ENCODE measurements at places on chromosomes 3 and 15.
A peak's percentile ranks its signal among the peaks of the same experiment; 100 is the strongest.

- DNase-seq, result no peak
These were observed 83.2 kb downstream of the RAB11A start for GRCh38 chr15:65952391-65953053.

GRCh38 chr3:127002195-127003174 lies 19.6 kb downstream of the PLXNA1 start:
- no peak for DNase-seq

DNA sequence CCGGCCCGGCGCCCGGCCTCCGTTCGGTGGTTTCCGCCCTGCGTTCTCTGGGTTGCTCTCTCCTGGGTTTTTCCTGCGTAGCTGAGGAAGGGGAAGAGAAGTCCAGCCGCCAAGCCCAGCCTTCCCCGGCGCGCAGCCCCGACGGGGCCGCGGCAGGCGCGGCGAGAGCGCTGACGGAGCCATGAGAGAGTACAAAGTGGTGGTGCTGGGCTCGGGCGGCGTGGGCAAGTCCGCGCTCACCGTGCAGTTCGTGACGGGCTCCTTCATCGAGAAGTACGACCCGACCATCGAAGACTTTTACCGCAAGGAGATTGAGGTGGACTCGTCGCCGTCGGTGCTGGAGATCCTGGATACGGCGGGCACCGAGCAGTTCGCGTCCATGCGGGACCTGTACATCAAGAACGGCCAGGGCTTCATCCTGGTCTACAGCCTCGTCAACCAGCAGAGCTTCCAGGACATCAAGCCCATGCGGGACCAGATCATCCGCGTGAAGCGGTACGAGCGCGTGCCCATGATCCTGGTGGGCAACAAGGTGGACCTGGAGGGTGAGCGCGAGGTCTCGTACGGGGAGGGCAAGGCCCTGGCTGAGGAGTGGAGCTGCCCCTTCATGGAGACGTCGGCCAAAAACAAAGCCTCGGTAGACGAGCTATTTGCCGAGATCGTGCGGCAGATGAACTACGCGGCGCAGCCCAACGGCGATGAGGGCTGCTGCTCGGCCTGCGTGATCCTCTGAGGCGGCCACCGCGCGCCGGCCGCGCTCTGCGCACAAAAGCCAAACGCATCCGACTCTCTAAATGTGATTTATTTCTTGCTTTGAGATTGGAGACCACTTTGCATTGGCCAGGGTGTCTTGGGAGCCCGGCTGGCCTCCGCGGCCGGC lies 727 bp downstream of the RAP2B start:
- DNase-seq, result no peak

- no peak for DNase-seq
These were observed 63.7 kb downstream of the ALCAM start for GRCh38 chr3:105430455-105430854.

DNA sequence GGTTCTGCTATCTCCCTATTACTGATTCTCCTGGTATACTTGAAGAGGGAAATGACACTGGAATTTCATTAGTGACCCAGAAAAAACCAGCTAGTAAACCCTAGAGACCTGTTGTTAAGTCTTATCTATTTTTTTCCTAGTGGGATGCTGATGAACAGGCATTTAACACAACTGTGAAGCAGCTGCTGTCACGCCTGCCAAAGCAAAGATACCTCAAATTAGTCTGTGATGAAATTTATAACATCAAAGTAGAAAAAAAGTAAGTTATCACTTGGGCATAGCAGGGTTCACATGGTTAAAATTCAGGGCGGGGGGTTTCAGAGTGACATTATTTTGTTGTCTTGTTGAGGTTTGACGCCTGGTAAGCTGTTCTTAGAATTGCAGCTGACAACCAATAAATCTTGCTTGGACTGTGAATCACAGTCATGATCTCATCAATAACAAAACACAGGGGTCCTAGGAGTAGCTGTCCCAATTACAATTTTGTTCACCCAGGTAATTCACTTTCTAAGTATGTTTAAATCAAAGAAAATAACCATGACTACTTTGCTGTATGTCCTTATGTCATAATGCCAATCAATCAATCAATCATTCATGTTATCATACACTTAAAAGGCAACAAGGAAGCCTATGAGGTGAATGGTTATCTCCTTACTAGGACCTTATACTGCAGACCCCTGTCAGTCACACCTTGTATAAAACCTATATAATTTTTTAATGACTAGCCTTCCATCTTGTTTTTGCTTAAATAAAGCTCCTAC lies 4.6 kb downstream of the SRP14 start:
- no peak for DNase-seq

GRCh38 chr3:85576697-85577200 lies 618.0 kb downstream of the CADM2 start:
- DNase-seq, result no peak

DNA sequence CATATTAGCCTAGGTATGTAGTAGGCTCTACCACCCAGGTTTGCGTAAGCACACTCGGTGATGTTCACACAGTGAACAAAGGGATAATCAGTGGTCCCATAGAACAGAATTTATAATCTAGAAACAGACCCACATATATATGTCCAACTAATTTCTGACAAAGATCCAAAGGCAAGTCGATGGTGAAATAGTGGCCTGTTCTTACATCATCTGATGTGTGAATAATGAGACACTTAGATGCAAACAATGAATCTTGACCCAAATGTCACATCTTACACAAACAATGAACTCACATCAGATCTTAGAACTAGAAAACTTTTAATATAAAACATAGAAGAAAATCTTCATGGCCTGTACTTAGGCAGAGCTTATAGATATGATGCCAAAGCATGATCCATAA lies 17.6 kb upstream of the TM2D3 start:
- DNase-seq, result no peak

DNA sequence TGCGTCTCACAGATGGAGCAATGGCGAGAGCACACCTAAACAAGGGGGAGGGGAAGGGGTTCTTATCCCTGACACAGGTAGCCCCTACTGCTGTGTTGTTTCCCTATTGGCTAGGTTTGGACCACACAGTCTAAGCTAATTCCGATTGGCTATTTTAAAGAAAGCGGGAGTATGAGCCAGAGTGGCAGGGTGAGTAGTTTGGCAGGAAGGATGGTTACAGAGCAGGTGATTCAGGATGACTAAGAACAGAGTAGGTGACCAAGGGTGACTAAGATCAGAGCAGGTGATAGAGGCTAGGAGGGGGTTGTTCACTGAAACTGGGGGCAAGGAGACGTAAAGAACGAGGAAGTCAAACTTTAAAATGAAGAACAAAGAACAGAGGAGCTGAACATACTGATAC lies 511.8 kb downstream of the EDEM1 start:
- no peak for DNase-seq

- peak; percentile 65 for DNase-seq
These were observed 120.0 kb upstream of the CTDSPL start for GRCh38 chr3:37741644-37742043.

- DNase-seq, result no peak
These were observed 27.1 kb downstream of the HEG1 start for GRCh38 chr3:125028657-125029056.

GRCh38 chr3:149016242-149016641 lies 24.9 kb downstream of the GYG1 start:
- no peak for DNase-seq

- no peak for DNase-seq
These were observed 711 bp downstream of the XXYLT1 start for GRCh38 chr3:195270079-195270816.

- no peak for DNase-seq
These were observed 110.1 kb upstream of the TGFBR2 start for GRCh38 chr3:30496066-30496966.

DNA sequence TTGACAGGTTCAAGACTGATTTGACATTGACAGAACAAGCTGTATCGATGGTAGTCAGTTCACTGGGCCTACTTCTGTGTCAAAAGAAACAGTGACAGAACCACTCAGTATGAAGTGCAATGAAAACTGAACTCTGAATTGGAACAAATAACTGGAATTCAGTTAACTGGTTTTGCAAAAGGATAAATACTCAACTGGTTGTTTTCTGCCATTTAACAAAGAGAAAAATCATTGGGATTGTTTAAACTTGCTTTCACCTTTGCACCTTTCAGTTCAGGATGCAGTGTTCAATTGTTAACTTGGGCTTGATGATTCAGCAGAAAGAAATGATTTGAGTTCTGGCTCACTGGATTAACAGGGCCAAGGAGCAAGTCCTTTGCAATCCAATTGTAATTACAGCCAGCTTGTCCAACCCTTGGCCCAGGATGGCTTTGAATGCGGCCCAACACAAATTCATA lies 4.9 kb downstream of the BTD start:
- DNase-seq, result no peak

- DNase-seq, result no peak
These were observed 85.4 kb downstream of the TNIK start for GRCh38 chr3:171374661-171375285.

DNA sequence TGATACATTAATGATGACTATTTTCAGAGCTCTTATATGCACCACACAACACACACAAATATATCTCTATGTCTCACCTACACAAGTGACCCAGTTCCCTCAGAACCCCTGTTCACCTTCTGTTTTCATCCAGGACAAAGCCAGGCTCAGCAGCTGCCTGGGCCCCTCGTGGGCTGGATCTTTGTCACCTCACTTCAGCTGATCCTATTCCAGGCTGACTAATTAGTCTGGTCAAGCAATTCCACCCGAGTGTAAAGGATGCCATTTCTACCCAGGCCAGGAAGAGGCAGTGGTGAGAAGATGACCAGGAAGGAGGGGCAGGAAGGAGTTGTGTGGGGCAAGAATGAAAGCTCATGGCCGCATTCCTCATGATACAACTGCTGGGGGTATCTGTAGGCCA lies 62.3 kb downstream of the DHX30 start:
- DNase-seq, result no peak

GRCh38 chr15:72685301-72685924 lies 569 bp downstream of the HIGD2B start:
- DNase-seq, result no peak

DNA sequence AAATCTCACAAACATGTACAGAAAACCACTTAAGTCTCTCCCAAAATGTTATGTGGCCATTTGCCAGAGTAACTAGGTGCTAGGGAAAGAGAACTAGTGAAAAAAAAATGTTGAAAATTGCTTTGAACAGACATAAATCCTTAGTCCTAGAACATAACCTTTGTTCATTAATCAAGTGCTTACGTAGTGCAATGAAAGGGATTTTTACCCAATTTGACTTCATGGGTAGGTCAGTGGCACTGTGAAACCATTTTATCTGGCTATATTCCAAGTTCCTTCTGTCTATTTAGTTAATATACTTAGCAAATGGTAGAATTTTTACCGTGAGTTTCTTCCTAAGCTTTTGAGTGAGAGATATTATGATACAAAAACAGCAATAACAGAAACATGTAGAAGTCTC lies 209.4 kb downstream of the DIPK2A start:
- DNase-seq, result no peak

- no peak for DNase-seq
These were observed 41.7 kb upstream of the FAM3D start for GRCh38 chr3:58708116-58708791.

DNA sequence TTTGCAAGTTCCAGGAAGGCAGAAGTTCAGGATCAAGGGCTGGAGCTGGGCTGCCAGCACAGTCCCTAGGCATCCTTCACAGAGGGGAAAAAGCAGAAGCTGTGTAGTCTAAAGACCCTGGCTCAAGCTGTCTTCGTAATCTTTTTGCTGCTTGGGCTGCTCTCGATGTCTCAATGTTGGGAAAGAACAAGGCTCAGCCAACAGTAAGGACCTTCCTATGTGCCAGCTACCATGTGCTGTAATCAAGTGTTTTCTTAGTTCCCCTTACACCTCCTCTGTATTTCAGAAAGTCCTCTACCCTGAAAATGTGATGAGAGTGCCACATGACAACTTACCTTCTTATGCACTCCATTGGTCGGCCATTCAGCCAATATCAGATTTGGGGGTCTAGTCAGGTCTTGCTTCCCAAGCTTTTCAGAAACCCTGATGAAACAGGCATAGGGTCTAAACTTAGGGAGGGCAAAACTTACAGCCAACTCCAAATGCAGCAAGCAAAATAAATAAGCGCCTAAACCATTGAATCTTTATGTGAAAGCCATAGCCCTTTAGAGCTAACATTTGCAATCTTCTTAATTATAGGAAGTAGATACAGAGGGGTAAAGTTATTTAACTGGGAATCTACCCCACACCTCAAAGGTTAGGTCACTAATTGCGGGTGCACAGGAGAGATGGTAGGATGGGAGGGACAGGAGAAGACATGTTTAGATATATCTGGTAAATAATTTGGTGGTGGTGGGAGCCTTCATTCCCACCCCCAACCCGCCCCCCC lies 1.2 kb upstream of the EDEM1 start:
- DNase-seq, result no peak

DNA sequence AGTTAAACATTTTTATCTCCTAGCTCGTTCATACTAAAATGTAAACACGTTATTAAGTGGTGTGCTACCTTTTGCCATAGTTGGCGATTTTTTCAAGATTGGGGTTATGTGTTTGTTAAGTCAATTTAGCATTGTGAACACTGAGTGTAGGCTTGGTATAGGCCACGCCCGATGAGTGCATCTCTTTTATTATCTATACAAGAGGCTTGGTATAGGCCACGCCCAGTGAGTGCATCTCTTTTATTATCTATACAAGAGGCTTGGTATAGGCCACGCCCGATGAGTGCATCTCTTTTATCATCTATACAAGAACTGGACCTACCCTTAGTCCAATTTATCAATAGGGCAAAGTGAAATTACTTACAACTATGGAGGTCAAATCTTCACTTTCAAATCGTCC lies 70.4 kb downstream of the NIPA2 start:
- DNase-seq, result no peak

GRCh38 chr15:55586808-55587207 lies 1.3 kb downstream of the PYGO1 start:
- DNase-seq, result no peak

DNA sequence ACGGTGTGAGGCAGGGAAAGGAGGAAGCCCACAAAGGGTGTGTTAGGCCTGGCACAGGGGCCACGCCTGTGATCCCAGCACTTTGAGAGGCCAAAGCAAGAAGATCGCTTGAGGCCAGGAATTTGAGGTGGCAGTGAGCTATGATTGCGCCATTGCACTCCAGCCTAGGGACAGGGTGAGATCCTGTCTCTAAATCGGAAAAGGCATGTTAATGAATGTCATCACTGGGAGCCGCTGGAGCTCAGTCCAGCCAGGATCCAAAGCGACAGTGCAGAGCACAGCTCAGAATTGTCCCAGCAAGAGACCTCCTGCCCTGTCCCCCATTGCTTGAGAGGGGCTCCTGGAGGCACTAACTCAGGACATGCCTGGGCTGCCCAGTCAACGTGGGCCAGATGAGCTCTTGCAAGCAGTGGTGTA lies 15.0 kb upstream of the FBLN2 start:
- DNase-seq, result no peak

- peak; percentile 80 for DNase-seq
These were observed 11.9 kb downstream of the BCL6 start for GRCh38 chr3:187733371-187733770.

DNA sequence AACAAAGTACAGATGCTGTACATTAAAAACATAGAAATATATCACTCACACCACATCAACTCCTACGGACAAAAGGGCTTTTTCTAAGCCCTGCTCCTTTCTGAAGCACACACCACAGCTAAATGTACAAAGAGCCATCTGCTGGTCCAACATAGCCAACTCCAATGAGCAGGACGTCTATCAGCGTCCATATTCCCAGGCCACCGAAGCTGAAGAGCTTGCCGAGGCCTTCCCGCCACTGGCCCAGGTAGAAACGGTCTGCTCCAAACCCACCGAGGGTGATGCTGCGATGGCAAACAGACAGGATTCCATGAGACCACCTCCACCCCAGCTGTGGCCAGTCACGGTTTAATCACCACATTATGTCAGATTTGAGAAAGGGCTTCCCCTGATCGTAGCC lies 9.8 kb downstream of the TM2D3 start:
- no peak for DNase-seq

- no peak for DNase-seq
These were observed 184.0 kb downstream of the EBLN2 start for GRCh38 chr3:73245459-73245858.
